ENCODE measurements at places on chromosomes 6 and 20.

- no peak for DNase-seq
Measured at GRCh38 chr6:83815631-83816272, 37.4 kb upstream of the RIPPLY2 start.

DNA sequence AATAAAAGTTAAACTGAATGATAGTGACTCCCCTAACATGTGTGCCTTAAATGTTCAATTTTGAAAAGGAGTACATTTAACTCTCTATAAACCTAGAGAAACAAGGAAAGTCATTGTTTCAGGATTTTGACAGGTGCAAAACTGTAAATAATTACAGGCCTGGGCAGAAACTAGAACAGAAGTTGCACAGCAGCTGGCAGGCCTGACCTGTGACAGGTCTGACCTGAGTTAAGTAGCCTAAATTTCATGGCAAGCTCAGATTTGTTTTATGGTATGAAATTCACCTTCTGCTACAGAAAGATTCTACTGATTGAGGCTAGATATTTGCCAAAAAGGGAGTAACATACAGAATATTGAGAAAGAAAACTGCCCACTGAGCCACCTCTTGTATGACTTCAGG, 166.1 kb downstream of the CDKAL1 start:
- no peak for DNase-seq

DNA sequence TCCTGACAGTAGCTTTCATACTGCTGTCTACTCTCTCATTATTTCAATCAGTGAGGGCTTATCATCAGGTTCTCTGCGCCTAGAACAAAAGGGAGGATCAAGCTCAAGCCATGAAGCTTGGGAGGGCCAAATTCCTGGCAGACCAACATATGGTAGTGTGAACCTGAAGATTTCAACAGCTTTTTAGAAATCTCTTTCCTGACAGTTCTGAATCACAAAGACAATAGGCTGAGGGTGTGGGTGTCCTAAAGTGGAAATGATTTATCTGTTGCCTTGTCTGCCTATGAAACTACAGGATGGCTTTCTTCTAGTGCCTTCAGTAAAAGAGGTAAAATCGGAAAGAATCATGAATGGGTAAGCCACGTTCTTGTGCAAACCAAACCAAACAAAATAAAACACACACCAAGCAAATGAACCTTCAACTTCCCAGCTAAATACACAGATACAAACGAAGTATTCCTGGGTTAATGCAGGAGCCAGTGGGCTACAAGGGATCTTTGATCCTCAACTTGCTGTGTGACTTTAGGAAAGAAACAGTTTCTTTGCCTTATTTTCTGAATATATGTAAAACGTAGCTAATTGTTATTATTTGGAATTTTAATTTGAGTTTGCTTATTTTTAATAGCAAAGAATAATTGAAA, 2.7 kb upstream of the RHAG start:
- DNase-seq = no peak

DNA sequence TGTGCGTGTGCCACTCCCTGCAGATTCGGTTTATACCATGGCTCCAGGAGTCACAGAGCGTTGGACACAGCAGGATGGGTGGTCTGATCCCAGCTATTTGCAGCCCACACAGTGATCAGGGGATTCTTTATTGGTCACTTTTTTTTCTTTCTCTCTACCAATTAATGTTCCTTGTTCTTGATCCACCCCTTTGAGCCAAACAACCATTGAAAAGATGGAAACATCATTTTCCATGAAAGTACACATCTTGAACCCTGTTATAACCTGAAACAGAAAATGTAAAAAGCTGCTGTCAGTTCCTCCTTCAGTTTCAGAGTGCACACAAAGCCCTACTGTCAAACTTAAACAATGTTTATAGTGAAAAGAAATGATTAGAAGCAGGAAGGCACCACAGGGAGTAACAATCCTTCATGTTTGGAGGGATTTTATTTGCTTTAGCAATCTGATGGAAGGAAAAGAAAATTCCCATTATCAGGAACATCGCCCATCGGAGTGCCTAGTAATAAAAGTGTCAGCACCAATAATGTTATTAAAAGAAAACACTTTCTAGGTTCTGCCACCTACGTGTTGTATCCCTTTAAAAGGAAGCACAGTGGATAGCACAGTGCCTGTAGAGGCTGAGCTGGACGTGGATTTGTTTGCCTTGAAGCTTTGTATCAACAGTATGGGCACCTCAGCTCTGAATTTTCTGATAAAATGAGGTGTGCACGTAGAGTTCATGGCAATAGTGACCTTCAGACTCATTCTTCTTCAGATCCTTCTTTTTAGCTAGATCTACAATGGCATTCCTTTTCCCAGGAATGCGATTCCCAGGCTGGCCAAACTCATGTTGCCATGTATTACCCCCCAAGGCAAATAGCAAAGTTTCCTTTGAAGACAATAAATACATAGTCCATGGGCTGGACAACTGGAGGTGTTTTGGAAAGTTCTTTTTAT, 16.1 kb upstream of the THBD start:
- DNase-seq = no peak

GRCh38 chr6:44494011-44494501, 106.5 kb downstream of the CDC5L start:
- no peak for DNase-seq

DNA sequence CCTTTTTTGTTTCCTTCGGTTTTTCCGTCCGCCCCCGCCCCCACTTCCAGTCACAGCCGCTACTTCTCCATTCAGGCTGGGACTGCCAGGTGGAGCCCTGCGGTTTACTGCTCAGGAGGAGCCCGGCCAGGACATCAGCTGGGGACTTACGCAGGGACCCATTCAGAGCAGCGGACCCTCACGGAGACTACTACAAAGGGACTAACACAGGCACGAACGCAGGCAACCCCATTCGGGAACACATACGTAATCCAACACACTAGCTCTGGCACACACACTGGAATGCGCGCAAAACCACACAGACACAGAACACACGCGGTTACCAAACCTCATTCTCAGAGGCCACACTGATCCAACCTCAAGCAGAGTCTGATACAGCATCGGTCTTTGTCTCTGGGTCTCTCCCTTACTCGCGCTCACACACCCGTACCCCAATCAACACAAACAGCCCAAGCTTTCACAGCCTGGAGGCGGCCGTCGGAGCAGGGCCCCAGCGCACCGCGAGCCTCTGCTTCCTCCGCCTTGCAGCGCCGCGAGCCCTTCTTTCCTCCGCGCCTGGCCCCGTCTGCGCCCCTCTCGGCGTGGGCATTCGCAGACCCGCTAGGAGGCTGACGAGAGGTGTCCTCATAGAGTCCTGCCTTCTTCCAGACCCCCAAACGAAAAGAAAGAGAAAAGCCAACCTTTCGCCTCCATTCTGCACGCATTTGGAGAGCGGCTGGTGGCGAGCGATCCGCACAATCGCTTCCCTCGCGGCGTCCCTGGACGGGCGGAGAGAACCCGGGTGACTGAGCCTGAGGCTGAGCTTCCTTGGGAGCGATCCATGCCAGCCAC, 1.1 kb upstream of the SLC32A1 start:
- no peak for DNase-seq

DNA sequence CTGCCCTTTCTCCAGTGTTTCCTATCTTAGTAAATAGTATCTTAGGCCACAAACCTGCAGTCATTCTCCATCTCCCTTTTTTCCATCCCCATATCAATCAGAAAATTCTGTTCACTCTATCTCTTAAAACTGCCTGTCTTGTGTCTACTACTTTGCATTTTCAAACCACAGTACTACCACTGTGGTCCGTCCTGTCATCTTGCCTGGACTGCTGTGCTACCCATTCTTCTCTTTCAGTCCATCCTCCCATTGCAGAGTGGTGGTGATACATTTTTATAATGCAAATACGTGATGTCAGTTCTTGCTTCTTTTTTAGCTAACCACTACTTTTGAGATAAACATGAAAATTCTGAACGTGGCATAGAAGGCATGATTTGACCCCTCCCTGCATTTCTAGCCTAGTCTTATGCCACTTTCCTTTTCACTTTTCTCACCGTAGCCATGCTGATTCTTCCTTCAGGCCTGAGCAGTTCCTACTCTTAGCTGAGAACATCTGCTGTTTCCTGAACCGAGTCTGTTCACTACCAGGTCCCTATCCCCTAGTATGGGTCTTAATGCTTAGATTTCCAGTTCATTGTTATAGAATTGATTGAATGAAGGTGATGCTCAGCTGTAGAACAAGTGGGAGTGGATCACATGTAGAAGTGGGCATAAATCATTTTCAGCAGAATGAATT, 13.8 kb downstream of the TBPL1 start:
- DNase-seq = no peak

DNA sequence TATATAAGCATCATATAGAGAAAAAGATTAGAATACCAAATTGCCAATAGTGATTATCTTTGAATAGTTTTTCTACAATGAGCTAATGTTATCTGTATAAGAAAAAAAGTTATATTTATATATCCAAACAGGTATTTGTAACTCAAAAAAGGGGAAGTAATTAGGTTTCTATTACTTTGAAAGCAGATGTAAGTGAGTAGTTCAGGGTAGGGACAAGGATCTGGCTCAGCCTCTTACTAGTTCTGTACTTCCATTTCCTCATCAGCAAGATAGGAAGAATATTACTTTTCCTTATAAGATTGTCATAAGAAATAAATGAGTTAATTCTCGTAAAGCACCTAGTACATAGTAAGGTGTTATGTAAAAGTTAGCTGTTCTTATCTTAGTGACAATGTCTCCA, 32.2 kb downstream of the AHI1 start:
- DNase-seq = no peak

DNA sequence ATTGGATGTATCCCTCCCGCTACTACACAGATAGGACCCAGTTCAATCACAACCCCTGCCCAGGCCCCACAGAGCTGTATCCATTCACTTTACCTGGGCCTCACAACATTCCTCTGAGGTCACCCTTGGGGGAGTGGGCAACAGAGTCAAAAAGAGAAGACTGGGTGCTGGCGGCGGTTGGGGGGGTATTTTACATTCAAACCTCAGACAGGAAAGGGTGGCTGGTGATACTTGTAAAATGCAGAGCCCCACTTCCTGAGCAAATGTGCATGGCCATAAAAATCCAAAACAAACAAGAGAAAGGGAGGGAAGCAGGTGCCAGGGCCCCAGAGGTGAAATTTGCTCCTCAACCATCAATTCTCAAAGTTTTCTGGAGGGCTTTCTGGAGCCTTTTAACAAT, 3.5 kb downstream of the LRFN2 start:
- DNase-seq = no peak

GRCh38 chr6:18509871-18510643, 122.9 kb downstream of the RNF144B start:
- no peak for DNase-seq

GRCh38 chr6:15351631-15352030, 105.8 kb downstream of the JARID2 start:
- DNase-seq = peak; percentile 45

GRCh38 chr6:14149053-14149738, 31.6 kb downstream of the CD83 start:
- no peak for DNase-seq

- no peak for DNase-seq
Measured at GRCh38 chr6:153539602-153540001, 408.5 kb upstream of the RGS17 start.

DNA sequence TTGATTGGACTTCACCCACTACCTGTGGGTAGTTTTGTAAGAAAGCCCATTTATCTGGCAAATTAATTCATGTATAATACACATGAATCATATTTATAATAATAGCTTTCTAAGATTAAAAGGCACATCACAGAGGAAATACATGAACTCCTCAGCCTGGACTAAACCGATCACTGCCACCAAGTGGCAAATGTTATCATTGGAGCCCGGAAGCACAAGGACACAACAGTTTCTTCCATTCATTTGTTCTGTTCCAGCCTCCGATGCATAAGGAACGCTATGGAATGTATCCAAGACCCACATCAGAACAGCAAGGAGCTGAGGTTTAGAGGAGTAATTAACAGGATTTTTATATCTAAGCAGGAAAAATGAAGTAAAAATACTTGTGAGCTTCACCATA, 13.9 kb upstream of the IPCEF1 start:
- peak; percentile 55 for DNase-seq

- peak; percentile 8 for DNase-seq
Measured at GRCh38 chr6:72048080-72048479, 161.7 kb downstream of the RIMS1 start.

- DNase-seq = no peak
Measured at GRCh38 chr6:75991941-75992340, 80.5 kb downstream of the IMPG1 start.

DNA sequence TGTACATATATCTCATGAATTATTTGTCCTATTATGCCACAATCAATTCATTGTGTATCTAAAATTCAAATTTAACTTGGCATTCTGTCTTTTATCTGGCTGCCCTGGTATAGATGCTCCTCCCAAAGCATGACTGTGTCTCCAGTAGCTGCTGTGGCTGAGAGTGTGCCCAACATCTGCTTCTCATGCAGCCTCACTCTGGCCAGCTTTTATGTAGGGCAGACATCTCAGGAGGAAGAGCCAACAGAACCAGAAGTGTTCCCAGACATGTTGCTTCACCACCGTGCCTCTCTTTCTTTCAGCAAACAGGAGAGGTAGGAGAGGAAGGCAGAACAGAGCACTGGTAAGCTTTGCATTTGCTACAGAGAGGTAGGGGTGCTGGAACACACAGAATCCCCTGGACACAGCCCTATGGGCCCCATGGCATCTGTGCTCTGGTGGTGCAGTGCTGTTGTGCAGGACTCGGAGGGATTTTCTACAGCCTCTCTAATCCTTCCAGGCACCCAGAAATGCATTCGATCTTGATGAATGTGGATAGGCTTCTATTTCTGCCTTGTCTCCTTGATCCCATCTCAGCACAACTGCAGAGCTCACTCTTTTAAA, 637.1 kb downstream of the UTRN start:
- peak; percentile 16 for DNase-seq
